Hindlimb muscle (tissue), 1 donor: ENCODE measurements at places on chromosomes 12 and 14.

GRCh38 chr14:54687750-54688119, 120.8 kb downstream of the SAMD4A start:
- no peak for DNase-seq

- no peak for DNase-seq
Observed at GRCh38 chr12:83823386-83824045, 1089.1 kb downstream of the SLC6A15 start.

DNA sequence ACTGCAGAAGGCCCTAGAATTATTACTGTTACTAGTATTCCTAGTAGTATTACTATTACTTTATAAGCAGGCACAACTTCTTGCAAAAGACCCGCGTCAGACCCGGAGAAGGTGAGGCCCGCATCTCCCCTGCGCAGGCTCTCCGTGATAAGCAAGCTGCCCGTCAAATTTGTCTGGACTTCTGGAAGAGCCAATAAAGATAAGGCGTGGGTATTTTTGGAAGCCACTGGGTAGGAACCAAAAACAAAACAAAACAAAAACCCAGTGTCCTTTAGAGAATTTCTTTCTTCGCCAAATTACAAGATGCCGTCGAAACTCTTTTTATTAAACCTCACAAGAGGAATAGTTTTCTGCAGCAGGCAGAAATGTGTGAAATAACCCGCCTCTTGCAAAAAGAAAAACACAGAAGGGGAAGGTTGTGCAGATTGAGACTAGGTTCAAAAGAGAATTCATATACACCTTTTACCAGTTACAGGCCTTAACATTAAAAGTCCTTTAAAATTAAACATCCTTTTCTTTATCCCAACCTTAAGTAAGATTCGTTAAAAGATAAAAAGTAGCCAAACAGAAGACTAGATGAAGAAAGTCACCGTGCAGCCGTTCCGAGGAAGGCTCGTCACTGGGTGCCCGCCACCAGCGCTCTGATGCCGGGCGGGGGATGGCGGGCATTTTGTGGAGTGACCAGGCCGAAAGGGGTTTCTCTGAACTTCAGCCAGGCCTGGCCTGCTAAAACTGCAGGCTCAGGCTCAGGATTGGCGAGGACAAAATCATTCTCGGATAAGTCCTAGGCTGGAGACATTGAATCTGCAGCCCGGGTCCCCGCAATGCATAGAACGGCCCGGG, 1.6 kb downstream of the TBX5 start:
- DNase-seq = no peak

DNA sequence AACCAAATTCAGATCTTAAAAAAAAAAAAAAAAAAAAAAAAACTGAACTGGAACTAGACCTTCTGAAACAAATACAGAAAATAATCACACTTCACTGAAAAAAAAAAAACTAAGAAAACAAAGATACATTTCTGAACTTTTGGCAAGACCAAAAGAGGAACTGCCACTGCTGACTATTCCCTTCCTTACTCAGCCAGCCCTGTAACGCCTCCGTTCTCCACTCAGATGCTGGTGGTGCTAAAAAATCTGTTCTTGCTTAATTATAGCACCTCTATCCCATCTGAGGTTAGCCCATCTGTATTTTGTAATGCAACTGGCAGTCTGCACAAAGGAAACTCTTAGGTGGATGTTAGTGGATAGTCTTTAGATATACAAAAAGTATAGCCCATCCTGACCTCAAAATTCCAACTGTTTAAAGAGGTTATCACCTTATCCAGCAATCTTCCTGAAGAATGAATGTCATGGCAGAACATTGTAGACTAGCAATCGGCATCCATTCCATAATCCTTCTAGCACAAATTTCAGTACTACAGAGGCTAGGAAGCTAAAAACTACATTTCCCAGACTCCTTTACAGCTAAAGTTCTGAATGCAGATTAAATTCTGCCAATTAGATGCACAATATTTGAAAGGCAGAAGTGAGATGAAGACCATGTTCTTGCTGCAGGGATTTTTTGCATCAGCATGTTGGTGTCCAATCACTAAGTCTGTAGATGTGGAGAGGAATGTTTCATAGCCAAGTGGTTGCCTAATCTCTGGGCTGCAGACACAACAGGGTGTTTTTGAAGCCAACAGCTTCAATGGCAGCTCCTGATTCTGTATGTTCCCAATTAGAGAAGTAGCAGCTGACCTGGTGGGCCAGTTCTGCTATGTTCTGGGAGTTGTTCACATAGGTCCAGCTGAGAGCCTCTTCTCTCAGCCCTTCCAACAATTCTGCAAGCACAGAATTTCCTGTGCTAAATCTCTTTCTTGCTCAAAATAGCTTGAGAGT, 5.7 kb downstream of the MAP3K9 start:
- no peak for DNase-seq

DNA sequence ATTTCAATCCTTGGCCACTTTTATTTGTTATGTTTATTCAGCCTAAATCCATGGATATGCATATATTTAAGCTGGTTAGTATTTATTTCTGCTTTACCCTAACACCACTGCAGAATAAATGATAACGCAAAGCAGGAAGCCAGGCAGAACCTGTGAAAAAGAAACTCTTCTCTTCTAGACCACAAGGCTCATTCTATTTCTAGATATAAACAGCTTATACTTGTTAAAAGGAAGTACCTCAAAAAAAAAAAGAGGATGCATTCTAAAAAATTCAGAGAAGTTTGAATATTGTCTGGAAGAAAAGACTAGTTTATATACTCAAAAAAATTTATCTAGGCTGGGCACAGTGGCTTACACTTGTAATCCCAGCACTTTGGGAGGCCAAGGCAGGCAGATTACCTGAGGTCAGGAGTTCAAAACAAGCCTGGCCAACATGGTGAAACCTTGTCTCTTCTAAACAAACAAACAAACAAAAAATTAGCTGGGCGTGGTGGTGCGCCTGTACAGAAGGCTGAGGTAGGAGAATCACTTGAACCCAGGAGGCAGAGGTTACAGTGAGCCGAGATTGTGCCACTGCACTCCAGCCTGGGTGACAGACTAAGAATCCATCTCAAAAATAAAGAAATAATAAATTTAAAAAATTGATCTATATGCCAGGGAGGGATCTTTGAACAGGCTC, 55.8 kb downstream of the GALNT4 start:
- no peak for DNase-seq

- DNase-seq = no peak
Observed at GRCh38 chr12:68980476-68981212, 47.7 kb upstream of the CPM start.

DNA sequence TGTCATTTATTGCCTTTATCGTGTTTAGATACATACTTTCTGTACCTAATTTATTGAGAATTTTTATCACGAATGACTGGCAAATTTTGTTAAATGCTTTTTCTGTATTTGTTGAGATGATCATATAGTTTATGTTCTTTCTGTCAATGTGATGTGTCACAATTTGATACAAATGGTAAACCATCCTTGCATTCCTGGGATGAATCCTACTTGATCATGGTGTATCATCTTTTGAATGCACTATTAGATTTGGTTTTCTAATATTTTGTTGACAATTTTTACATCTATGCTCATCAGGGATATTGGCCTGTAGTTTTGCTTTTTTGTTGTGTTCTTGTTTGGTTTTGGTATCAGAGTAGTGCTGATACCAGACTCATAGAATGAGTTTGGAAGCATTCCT, 185.1 kb downstream of the NUBPL start:
- DNase-seq = no peak

- no peak for DNase-seq
Observed at GRCh38 chr12:21659383-21659782, 1.7 kb upstream of the LDHB start.

DNA sequence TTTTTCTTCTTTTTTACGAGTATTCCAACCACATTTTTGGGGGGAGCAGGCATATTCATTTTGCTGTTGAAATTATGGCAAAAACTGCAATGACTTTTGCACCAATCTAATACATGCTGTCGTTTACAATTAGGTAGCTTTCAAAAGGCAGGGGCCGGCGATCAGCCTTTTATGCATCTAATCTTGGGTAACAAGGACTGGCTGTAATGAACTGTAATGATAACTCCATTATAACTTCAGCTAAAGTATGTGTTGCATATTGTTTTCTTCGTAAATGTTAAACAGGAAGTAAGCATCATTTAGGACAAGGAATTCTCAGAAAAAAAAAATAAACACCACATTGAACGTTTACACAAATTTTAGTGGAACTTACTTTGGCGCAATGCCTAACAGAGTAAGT, 30.3 kb upstream of the KLRF1 start:
- DNase-seq = no peak

GRCh38 chr12:115910057-115910456, 367.4 kb downstream of the MED13L start:
- DNase-seq = no peak
